ENCODE measurements at places on chromosomes 5 and 9.

DNA sequence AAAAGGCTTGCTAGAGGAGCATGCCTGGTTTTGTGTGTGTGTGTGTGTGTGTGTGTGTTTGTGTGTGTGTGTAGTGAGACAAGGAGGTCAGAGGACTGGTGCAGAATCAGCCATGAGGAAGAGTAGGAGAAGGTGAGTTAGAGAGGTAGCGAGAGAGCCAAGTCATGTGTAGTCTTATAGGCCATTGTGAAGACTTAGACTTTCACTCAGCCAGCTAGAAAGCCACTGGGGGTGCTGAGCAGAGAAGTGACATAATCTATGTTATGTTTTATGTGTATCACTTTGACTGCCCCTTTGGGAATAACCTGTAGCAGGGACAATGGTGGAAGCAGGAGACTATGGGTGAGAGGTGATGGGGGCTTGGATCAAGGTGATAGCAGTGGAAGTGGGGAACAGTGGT lies 180.5 kb upstream of the CLINT1 start:
- DNase-seq, result no peak

DNA sequence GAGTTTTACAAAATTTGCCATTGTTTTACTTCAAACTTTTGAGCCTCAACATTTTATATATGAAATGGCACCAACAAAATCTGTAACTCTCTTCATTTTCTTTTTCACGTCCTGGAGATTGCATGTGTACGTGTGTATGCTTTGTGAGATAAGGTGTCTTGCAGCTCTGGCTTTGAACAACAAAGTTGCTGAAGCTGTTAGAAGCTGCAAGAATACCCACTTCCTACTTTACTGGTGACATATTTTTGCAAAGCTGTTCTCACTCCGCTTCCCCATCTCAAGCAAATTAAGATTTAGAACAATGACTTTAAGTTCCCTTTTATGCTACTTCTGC lies 41.8 kb downstream of the FYB1 start:
- no peak for DNase-seq

DNA sequence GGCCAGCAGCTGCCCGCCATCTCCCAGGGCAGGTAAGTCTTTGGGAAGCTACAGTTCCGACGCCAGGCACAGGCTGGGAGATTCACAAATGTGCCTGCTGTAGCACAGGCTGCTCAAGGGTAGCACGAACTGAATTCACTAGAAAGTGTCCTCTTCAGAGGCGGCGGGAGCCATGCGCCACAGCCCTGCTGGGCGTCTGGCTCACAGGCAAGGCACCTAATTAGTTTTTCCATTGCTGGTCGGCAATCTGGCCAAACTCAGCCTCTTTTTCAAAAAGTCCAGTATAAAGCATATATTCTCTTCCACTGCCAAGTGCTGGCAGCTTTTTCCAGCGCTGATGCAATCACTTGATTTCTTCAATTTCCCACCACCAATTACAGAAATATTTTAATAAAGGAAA lies 128.9 kb upstream of the RAPGEF1 start:
- no peak for DNase-seq

DNA sequence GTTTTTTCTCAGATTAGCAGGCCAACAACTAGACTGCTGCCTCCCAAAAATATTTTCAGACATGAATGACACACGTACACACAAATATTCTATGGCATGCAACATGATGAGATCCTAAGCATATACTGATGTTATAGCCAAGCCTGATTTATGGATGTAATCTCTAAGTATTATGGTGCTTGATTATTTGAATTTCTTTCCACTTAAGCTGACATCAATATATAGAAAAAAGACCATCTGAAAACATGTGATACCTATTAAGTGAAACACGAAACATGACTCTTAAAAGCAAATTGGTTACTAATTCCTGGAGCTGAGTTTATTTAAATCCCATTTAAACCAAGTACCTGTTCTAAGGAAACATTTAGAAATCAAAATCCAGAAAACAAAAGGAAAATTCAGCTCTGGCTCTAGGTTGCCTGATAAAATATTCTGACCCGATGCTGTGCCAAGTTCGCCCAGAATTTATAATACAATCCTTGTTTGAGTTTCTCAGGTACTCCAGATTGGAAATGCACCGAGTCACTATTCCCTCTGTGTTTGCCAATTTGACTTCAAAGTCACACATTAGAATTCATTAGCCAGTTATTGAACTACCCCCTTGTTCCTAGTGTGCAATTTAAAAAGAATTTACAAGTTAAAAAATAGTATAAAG lies 548.6 kb downstream of the CSNK1G3 start:
- peak; percentile 16 for DNase-seq
